ENCODE measurements at places on chromosomes 12 and 14. TPM values are rescaled to one million over a fixed set of nuclear protein-coding genes. Genes with fewer than 3 reads are reported as not detected.
A peak's percentile ranks its signal among the peaks of the same experiment; 100 is the strongest.

The FZD10 gene
- total RNA-seq: 0.09 TPM

GRCh38 chr12:124264089-124264795 lies 30.7 kb upstream of the RFLNA start:
- no peaks in the 10 kb centered on the region for H3K36me3 ChIP-seq
- H3K4me3 ChIP-seq: no peak overlapping the region
- H3K27ac ChIP-seq: peak overlapping the region; percentile 81
- no peak for DNase-seq
- no peaks in the 10 kb centered on the region for H3K27me3 ChIP-seq
- peaks cover 2% of the 10 kb centered on the region for H3K4me1 ChIP-seq

- H3K4me3 ChIP-seq: no peak overlapping the region
- no peaks in the 10 kb centered on the region for H3K27me3 ChIP-seq
- no peaks in the 10 kb centered on the region for H3K36me3 ChIP-seq
- DNase-seq: no peak
- H3K4me1 ChIP-seq: no peaks in the 10 kb centered on the region
Measured at GRCh38 chr12:34333337-34333736, 311.0 kb downstream of the ALG10 start.

DNA sequence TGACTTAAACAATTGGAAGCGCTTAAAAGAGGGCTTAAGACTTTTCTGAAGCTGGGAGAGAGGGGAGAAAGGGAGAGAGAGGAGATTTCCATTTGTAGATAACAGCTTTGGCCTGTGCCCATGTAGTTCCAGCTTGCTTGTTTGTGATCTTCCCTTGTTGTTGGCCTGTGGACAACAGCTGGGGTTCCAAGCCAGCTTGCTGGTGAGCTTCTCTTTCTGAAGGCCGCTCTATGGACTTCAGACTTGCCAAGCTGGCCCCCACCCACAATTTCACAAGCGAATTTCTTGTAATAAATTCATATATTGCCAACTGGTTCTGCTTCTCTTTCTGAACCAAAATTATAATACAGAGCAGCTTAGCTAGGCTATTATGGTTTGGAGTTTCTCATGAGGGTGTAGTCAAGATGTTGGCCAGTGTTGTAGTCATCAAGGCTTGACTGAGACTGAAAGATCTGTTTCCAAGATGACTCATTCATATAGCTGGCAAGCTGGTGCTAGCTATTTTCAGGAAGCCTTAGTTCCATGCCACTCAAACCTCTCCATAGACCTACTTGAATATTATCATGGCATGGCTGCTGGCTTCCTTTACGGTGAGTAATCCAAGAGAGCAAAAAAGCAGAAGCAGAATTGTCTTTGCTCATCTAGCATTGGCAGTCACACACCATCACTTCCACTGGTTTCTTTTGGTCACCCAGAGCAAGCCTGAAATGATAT lies 89.4 kb downstream of the ATP23 start:
- H3K27ac ChIP-seq: no peak overlapping the region
- no peaks in the 10 kb centered on the region for H3K4me1 ChIP-seq
- no peaks in the 10 kb centered on the region for H3K27me3 ChIP-seq
- no peaks in the 10 kb centered on the region for H3K36me3 ChIP-seq
- no peak overlapping the region for H3K4me3 ChIP-seq

DNA sequence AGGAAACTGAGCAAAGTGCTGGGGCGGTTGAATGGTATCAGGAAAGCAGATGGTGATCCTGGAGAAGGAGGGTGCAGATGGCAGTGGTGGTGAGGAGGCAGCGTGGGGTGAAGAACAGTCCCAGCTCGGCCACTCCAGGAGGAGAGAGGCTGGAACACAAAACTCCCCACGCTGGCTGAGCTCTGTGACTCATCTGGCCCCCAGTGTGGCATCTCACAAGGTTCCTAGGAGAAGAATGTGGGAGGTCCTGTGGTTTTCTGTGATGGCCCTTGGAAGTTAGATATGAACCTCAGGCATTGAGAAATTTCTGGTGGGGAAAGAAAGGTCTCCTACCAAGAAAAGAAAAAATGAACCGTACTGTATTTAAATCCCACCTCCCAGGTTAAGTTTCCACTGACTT lies 8.0 kb upstream of the NRXN3 start:
- no peaks in the 10 kb centered on the region for H3K4me1 ChIP-seq
- H3K27ac ChIP-seq: no peak overlapping the region
- no peaks in the 10 kb centered on the region for H3K27me3 ChIP-seq
- no peak overlapping the region for H3K4me3 ChIP-seq
- no peaks in the 10 kb centered on the region for H3K36me3 ChIP-seq

DNA sequence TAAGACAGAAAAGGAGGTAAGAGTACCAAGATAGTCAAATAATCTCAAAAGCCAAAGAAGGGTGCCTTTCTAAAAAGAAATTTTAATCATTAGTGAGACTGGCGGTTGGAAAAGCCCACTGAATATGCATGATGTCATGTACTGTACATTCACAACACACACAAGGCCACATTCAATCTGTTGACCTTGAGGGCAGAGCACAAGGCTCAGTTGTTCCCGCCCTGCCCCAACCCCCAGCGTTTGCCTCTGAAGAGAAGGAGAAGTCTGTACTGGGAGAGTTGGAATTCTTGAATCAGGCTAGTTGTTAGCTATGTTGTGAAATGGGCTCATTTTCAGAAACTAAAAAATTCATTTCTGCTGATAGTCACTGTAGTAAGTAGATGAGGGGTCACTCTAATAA lies 50.2 kb upstream of the NID2 start:
- no peak overlapping the region for H3K27ac ChIP-seq
- H3K36me3 ChIP-seq: no peaks in the 10 kb centered on the region
- H3K4me1 ChIP-seq: peaks cover 6% of the 10 kb centered on the region
- no peak overlapping the region for H3K4me3 ChIP-seq
- DNase-seq: no peak

DNA sequence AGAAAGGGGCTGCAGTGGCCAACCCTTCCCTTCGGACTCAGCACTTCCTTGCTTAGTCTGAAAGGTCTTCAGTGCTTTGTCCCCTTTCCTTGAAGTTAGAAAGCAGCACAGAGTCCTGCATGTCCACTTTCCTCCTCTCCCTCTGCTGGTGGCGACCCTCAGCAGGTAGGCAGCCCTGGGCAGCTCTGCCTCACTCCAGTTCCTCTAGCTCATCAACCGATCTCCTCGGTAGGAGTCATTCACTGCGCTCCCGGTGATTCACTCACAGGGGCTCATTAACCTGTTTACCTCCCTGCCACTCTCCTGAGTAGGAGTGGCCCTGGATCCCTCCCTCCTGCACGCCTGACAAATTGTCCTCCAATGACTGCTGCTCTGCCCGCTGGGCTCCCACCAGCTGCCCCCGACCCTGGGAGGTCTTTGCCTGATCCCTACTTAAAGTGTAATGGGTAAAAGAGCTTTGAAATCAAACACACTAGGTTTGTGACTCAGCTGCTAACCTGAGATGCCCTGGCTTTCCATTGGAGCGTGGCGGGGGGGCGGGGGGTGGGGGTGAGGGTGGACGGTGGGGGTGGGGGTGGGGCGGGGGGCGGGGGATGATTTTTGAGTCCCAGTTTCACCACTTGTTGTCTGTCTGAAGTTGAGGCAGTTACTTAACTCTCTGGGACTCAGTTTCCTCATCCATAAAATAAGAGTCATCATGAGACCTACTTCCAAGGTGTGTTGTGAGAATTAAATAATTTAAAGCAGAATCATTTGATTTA lies 4.2 kb downstream of the SCNN1A start:
- peak; percentile 93 for DNase-seq
- H3K27me3 ChIP-seq: no peaks in the 10 kb centered on the region
- no peak overlapping the region for H3K4me3 ChIP-seq
- H3K27ac ChIP-seq: peak overlapping the region; percentile 89
- peaks cover 60% of the 10 kb centered on the region for H3K4me1 ChIP-seq
- no peaks in the 10 kb centered on the region for H3K36me3 ChIP-seq

DNA sequence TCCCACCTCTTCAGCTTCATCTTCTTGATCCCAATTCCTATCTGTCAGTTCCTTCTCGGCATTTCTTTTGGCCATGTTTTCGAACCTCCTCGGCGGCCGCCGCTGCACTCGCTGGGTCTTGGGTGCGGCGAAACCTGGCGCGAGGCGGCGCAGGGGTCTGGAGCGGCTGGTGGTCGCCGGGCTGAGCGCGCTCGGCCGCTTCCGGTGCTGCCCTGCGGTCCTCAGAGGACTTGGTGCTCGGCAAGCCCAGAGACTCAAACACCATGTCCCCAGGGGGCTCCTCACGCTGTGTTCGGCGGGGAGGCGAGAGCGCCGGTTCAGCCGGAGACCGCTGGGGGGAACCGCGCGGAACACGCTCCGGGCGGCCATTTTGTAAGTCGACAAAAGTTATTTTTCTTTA lies 51.8 kb downstream of the PPP1R36 start:
- no peak overlapping the region for H3K4me3 ChIP-seq
- H3K36me3 ChIP-seq: no peaks in the 10 kb centered on the region
- H3K27me3 ChIP-seq: no peaks in the 10 kb centered on the region
- no peak for DNase-seq
- peaks cover 4% of the 10 kb centered on the region for H3K4me1 ChIP-seq

GRCh38 chr14:75515629-75515996 lies 6.7 kb upstream of the BATF start:
- no peak overlapping the region for H3K27ac ChIP-seq
- no peak for DNase-seq
- peaks cover 12% of the 10 kb centered on the region for H3K4me1 ChIP-seq
- H3K27me3 ChIP-seq: no peaks in the 10 kb centered on the region
- H3K4me3 ChIP-seq: no peak overlapping the region

DNA sequence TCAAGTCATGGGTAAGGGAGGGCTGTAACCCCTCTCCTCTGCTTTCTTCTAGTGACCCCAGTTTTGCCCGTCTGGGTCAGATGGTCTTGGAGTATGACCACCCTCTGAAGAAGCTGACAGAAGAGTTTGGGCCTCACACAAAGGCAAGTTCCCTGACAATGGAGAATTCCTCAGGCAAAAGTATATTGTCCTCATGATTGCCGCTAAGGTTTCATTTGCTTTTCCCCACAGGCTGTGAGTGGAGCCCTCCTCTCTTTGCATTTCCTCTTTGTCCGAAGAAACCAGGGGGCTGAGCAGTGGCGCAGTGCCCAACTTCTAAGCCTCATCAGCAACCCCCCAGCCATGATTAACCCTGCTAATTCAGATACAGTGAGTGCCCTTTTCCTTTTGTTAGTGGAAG lies 12.1 kb downstream of the NCKAP1L start:
- DNase-seq: no peak
- no peaks in the 10 kb centered on the region for H3K4me1 ChIP-seq
- H3K36me3 ChIP-seq: no peaks in the 10 kb centered on the region

The TDRD9 gene
- not detected for total RNA-seq

The PLD4 gene
- not detected for total RNA-seq

DNA sequence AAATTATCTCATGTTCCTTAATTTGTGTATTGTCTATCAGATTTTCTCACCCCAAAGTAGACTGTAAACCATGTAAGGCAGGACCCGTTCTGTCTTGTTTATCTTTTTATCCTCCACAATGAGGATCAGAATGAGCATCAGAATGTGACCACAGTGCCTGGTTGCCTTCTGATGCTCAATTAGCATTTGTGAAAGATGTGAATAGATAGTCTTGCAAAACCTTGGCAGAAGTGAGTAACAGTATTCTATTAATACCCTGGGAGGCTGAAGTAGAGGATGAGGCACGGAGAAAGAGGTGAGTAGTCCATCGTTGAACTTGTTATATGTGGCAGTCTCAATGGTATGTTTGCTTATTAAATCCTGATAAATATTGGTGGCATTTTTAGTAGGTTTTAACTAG lies 781.4 kb downstream of the NRXN3 start:
- no peak overlapping the region for H3K27ac ChIP-seq
- no peak overlapping the region for H3K4me3 ChIP-seq
- no peak for DNase-seq
- no peaks in the 10 kb centered on the region for H3K27me3 ChIP-seq
- no peaks in the 10 kb centered on the region for H3K36me3 ChIP-seq

The ACVRL1 gene
- total RNA-seq: 0.74 TPM

DNA sequence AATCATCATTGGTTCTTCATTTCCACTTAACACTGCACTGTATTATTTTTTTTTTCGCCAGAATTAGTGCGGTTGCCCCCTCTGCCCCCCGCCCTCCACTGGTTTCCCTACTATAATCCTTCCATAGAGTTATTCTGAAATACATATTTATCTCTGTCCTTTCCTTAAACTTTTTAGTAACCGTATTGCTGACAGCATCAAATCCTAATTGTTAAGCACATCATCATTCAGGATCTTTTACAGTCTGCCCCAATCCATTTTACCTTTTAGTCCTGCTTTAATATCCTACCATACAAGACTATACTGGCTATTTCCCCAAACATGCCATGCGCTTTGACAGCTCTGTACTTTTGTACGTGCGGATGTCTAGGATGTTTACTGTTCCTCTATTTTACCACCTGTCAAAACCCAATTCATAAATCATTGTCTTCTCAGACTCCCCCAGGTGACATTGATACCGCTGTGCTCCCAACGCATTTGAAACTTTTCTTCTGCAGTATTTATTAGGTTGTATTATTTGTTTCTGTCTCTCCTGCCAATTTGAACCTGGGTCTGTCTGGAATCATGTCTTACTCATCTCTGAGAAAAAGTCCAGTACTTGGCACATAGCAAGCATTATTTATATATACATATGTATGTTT lies 1.0 kb downstream of the FGFR1OP2 start:
- no peaks in the 10 kb centered on the region for H3K36me3 ChIP-seq
- H3K27me3 ChIP-seq: no peaks in the 10 kb centered on the region
- peak overlapping the region; percentile 91 for H3K27ac ChIP-seq
- peaks cover 22% of the 10 kb centered on the region for H3K4me1 ChIP-seq
- H3K4me3 ChIP-seq: peak overlapping the region; percentile 96

The ADAMTS20 gene
- total RNA-seq: not detected

DNA sequence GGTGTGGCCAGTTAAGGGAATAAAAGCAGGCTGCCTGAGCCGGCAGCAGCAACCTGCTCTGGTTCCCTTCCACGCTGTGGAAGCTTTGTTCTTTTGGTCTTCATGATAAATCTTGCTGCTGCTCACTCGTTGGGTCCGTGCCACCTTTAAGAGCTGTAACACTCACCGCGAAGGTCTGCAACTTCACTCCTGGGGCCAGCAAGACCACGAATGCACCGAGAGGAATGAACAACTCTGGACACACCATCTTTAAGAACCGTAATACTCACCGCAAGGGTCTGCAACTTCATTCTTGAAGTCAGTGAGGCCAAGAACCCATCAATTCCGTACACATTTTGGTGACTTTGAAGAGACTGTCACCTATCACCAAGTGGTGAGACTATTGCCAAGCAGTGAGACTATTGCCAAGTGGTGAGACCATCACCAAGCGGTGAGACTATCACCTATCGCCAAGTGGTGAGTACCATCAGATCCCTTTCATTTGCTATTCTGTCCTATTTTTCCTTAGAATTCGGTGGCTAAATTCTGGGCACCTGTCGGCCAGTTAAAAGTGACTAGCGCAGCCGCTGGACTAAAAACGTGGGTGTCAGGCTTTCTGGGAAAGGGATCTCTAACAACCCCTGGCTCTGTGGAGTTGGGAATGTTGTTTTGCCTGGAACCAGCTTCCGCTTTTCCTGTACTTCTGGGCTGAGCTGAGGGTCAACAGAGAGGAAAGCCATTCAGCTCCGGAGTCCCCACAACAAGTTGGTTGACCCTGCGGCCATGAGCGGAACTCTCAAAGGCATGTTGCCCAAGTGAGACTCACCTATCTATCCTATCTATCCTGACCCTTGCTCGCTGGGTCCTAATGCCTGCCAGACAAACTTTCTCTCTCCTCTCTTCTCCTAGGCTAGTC lies at the start of gene DHRS2:
TSS of gene DHRS2 (plus strand) at position 48 of the 895 bp plus-strand sequence. CDS start 2,501 bp downstream, outside the sequence.
- no peaks in the 10 kb centered on the region for H3K4me1 ChIP-seq
- H3K4me3 ChIP-seq: no peak within 1 kb of the TSS
- H3K27me3 ChIP-seq: no peaks in the 10 kb centered on the region
- H3K36me3 ChIP-seq: no peaks in the 10 kb centered on the region

GRCh38 chr14:100988956-100989355 lies 85.4 kb upstream of the RTL1 start:
- no peak for DNase-seq
- no peak overlapping the region for H3K4me3 ChIP-seq
- H3K36me3 ChIP-seq: no peaks in the 10 kb centered on the region
- no peaks in the 10 kb centered on the region for H3K4me1 ChIP-seq
- H3K27ac ChIP-seq: no peak overlapping the region

All from Caco-2 (cell line).